ENCODE measurements at places on chromosomes 3 and 15.

DNA sequence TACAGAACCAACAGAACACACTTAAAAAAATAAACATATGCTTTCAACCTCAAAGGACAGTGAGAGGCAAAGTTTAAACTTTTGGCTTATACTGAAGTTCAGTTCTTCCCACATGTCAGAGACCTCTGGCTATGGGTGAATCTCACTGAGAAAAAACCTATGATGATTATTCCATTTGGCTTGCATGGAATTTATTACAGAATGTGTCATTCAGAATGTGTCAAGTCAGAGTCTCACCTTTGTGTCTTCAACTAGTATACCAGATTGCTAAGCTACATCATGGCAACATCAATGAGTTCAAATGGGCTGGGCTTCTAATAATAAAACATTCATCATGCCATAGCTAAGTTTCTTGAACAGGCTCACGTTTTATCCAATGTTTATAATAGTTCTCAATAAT lies 987.0 kb downstream of the NTRK3 start:
- no peak for DNase-seq

GRCh38 chr15:92541291-92542200 lies 114.0 kb downstream of the FAM174B start:
- no peak for DNase-seq

- peak; percentile 75 for DNase-seq
These were observed 8.6 kb downstream of the TFRC start for GRCh38 chr3:196073255-196073753.

GRCh38 chr3:119681279-119681678 lies 4.1 kb upstream of the COX17 start:
- DNase-seq = peak; percentile 36

- no peak for DNase-seq
These were observed 25.3 kb upstream of the SLTM start for GRCh38 chr15:58958811-58959210.

DNA sequence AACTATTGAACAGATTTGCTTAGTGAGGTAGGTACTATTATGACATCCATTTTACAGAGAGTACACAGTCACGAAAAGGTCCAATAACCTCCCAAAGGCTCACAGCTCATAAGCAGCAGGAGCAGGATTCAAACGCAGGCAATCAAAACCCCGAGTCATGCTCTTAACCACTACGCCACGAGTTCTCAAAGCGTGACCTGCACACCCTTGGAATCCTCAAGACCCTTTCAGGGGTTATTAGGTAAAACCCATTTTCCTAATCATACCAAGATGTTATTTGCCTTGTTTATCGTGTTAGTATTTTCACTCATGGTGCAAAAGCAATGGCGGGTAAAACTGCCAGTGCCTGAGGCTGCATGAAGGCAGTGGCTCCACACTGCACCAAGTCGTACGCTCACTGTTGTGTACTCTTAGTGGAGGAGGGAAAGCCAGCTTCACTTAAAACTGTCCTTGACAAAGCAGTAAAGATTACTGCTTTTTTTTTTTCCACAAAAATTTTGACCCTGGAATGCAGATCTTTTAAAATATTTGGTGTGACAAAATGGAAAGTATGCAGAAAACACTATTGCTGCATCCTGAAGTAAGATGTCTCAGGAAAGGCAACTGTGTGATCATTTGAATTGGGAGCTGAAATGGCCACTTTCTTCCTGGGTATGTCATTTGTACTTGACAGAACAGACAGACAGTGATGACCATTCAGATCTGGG lies 96.1 kb downstream of the IGF2BP2 start:
- no peak for DNase-seq

DNA sequence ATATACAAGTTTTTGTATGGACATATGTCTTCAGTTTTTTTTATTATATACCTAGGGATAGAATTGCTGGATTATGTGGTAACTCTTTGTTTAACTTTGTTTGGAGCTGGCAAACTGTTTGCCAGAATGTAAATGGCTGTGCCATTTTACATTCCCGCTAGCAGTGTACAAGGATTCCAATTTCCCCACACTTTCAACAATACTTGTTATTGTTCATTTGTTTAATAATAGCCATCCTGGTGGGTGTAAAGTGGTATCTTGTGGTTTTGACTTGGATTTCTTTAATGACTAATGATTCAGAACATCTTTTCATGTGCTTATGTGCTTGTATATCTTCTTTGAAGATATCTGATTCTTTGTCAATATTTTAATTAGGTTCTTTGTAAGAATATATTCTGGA lies 64.4 kb downstream of the ZNF609 start:
- DNase-seq = no peak

All from HTR-8/SVneo (cell line).